Activated naive CD8-positive, alpha-beta T cell treated with anti-CD3 and anti-CD28 coated beads, Interleukin-2, amount 10 ng/mL, durations not matched to agents 7 days and 5 days (primary cell): ENCODE measurements at places on chromosomes 6 and 20.
A peak's percentile ranks its signal among the peaks of the same experiment; 100 is the strongest.

- no peak for DNase-seq
Observed at GRCh38 chr6:167968091-167968490, 29.4 kb upstream of the KIF25 start.

- no peak for DNase-seq
Observed at GRCh38 chr20:38973645-38974044, 11.5 kb downstream of the DHX35 start.

DNA sequence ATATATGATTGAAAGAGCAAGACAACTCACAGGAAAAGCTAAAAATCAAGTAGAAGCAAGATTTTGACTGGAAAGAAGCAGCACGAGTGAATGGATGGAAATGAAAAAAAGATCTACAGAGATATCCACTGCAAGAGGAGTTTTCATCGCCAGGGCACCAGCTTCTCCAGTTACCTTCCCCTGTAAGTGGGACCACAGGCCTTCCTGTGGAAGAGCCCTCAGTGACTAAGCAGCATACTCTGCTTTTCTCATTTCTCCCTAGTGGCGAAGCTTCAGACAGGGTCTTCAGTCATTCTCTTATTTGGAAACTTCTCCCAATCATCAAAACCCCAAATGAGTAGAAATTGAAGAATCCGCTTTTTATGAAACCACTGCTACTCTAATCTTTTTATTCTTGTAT lies 40.5 kb downstream of the ADGRB3 start:
- no peak for DNase-seq

- no peak for DNase-seq
Observed at GRCh38 chr20:56381501-56381900, 10.5 kb downstream of the AURKA start.

DNA sequence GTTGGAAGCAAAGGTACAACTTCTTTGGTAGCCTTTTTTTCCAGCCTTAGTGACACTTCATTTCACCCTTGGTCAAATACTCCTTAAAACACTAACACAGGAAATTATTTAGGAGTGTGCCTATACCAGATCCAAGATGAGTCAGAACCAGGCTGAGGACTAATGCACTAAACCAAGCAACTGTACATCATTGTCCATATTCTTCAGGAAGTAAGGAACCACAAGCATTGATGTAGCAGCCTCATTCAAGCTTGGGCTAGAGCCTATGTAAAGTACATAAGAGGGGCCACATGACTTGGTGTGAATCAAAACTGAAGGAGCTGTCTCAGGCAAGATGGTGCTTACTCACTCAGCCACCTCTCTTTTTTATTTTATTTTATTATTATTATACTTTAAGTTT lies 20.7 kb upstream of the ADGB start:
- DNase-seq = no peak

GRCh38 chr6:56869346-56869745 lies 85.6 kb upstream of the BEND6 start:
- no peak for DNase-seq

GRCh38 chr6:131937703-131938631 lies 13.2 kb downstream of the CCN2 start:
- DNase-seq = no peak

- no peak for DNase-seq
Observed at GRCh38 chr6:30135147-30135546, 793 bp upstream of the TRIM40 start.

DNA sequence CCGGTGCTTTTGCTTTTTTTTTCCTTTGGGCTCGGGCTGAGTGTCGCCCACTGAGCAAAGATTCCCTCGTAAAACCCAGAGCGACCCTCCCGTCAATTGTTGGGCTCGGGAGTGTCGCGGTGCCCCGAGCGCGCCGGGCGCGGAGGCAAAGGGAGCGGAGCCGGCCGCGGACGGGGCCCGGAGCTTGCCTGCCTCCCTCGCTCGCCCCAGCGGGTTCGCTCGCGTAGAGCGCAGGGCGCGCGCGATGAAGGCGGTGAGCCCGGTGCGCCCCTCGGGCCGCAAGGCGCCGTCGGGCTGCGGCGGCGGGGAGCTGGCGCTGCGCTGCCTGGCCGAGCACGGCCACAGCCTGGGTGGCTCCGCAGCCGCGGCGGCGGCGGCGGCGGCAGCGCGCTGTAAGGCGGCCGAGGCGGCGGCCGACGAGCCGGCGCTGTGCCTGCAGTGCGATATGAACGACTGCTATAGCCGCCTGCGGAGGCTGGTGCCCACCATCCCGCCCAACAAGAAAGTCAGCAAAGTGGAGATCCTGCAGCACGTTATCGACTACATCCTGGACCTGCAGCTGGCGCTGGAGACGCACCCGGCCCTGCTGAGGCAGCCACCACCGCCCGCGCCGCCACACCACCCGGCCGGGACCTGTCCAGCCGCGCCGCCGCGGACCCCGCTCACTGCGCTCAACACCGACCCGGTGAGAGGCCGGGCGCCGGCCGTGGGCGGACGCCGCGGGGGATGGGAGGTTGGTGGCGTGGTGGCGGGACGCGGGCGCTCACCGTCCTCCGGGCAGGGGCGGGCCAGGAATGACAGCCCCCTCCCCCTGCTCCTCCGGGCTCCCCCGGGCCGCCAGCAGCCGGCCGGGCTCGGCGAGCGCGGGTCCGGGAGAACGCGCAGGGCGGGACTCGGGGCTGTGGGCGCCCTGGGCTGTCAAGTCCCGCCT lies 606 bp downstream of the ID4 start:
- peak; percentile 29 for DNase-seq

GRCh38 chr20:1307571-1307971 lies 21.4 kb downstream of the SDCBP2 start:
- no peak for DNase-seq

GRCh38 chr20:38633577-38634093 lies 32.0 kb downstream of the ARHGAP40 start:
- DNase-seq = peak; percentile 55

- no peak for DNase-seq
Observed at GRCh38 chr6:140283197-140283596, 908.7 kb upstream of the CITED2 start.

DNA sequence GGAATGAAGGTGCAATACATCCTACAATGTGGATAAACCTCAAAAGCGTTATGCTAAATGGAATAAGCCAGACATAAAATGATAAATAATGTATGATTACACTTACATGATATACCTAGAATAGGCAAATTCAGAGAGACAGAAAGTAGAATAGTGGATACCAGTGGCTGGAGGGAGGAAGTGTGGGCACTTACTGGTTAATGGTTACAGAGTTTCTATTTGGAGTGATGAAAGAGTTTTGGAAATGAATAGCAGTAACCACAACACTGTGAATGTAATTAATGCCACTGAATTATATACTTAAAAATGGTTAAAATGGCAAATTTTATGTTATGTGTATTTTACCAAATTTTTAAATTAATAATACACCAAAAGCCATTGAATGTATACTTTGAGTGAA lies 71.4 kb upstream of the CST7 start:
- DNase-seq = no peak

GRCh38 chr6:76702187-76702586 lies 629.7 kb upstream of the IMPG1 start:
- no peak for DNase-seq

- DNase-seq = no peak
Observed at GRCh38 chr6:37699138-37699766, 1.6 kb upstream of the MDGA1 start.

GRCh38 chr20:58716476-58717277 lies 24.1 kb downstream of the NPEPL1 start:
- DNase-seq = no peak

GRCh38 chr6:15908871-15909270 lies 220.0 kb upstream of the MYLIP start:
- no peak for DNase-seq

- no peak for DNase-seq
Observed at GRCh38 chr6:49541210-49541724, 9.2 kb upstream of the C6orf141 start.

DNA sequence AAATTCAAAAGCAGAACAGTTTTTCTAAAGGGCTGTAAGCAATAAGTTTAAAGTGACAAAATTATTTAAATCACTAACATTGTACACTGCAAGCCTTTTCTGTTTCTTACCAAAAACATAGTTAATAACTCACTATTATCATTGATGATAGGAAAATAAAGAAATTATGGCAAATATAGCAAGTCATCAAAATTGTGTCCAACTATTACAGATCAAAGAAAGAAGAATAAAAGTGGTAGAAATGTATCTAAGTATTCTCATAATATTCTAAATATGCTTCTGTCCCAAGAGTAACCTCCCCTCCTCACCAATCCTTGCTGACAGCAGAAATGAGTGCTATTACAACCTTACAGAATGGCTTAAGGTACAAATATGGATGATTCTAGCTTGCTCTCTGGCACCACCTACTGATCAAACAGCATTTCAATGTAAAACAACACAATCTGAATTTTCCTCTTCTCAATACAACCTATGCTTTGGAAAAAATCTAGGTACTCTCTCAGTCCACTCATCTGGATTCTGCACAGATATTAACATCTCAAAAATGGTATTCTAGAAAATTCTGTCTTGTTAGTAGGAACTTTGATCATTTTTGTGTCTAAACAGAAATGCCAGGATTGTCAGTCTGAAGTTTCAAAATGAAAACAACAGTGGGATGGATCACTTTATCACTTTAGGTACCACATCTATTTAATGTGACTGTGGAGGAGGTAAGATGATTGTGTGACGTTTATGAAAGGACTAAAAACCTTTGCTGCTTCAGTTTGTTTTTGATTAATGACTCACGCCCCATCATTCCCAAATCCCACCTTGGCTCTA lies 40.9 kb downstream of the ZFP64 start:
- DNase-seq = no peak

DNA sequence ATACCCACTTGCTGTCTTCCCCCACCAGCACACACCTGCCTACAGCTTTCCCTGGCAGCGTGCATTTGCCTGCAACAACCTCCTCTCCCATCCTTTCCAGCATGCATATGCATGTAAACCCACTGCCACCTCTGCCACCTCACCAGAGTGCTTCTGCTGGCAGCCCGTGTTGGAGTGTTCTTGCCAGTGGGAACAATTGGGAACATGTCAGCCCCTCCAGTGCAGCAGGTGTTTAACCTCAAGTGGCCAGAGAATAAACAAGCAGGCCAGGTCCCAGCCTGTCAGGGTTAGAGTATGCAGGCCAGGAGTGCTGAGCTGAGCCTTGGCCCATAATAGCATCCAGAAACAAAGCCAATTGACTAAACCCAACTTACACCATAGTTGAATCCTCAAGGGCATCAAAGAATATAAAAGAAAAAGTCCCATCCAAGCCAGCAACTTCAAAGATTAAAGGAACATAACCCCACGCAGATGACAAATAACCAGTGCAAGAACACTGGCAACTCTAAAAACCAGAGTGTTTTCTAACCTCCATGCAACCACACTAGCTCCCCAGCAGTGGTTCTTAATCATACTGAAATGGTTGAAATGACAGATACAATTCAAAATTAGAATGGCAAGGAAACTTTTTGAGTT lies 1212.1 kb upstream of the CITED2 start:
- DNase-seq = no peak

GRCh38 chr6:157762636-157763035 lies 60.4 kb upstream of the SNX9 start:
- DNase-seq = no peak

GRCh38 chr6:135530113-135530512 lies 32.6 kb upstream of the AHI1 start:
- DNase-seq = no peak

DNA sequence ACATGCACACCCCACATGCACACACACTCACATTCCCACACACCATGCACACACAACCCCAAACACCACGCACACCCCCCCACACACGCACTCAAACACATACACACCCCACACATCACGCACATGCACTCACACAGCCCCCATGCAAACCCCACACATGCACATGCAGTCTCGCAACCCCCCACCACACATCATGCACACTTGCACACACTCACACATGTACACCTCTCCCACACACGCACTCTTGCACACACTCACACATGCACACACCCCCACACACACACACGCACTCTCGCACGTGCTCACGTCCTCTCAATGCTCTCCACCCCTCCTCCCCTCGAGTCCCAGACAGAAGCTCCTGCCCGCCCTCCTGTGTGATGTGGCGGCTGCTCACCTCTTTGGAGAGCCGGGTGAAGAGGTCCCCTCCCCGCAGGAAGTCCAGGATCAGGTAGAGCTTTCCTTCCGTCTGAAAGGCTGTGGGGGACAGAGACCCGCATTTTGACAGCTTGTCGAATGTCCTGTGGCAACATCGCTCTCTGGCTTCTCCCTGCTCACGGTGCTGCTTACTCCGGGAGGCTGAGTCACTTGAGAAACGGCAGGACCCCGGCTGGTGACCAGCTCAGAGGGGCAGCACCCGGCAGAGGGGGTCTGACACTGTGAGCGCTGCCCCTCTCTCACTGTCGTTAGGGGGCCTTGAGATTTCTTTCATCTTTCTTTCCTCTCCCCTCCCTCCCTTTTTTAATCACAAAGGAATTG lies 78.5 kb downstream of the RAMACL start:
- no peak for DNase-seq

GRCh38 chr6:4598384-4598995 lies 177.7 kb upstream of the CDYL start:
- no peak for DNase-seq

- no peak for DNase-seq
Observed at GRCh38 chr6:20554326-20554725, 20.1 kb downstream of the CDKAL1 start.

GRCh38 chr6:25359191-25359861 lies 80.2 kb downstream of the CARMIL1 start:
- DNase-seq = no peak

DNA sequence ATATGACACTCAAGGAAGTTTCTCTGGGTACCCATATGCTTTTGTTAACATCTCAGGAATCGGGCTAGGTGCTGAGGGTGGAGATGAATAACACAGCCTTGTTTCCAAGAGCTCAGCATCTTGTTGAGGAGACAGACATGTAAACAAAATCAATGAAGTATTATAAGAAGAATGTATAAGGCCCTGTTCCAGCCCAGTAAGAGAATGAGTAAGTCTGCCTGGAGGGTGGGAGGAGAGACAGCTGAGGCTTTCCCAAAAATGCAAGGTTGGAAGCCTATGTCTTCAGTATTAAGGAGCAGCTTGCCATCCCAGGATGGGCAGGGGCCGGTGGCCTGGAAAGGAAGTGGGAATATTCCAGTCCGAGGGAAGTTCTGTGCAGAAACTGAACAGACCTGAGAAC lies 615.3 kb upstream of the BTBD3 start:
- no peak for DNase-seq

- no peak for DNase-seq
Observed at GRCh38 chr6:41720262-41720620, 15.2 kb downstream of the TFEB start.
